ENCODE measurements at places on chromosomes 1 and 21. TPM values are rescaled to one million over a fixed set of nuclear protein-coding genes. Genes with fewer than 3 reads are reported as not detected.

GRCh38 chr1:53482441-53483153 is 23.4 kb downstream of the DMRTB1 start:
- no peak for DNase-seq

GRCh38 chr21:45873418-45873817 is 108.2 kb upstream of the COL6A1 start:
- DNase-seq = no peak

GRCh38 chr1:160863774-160864131 is 1.1 kb upstream of the CD244 start:
- no peak for DNase-seq

DNA sequence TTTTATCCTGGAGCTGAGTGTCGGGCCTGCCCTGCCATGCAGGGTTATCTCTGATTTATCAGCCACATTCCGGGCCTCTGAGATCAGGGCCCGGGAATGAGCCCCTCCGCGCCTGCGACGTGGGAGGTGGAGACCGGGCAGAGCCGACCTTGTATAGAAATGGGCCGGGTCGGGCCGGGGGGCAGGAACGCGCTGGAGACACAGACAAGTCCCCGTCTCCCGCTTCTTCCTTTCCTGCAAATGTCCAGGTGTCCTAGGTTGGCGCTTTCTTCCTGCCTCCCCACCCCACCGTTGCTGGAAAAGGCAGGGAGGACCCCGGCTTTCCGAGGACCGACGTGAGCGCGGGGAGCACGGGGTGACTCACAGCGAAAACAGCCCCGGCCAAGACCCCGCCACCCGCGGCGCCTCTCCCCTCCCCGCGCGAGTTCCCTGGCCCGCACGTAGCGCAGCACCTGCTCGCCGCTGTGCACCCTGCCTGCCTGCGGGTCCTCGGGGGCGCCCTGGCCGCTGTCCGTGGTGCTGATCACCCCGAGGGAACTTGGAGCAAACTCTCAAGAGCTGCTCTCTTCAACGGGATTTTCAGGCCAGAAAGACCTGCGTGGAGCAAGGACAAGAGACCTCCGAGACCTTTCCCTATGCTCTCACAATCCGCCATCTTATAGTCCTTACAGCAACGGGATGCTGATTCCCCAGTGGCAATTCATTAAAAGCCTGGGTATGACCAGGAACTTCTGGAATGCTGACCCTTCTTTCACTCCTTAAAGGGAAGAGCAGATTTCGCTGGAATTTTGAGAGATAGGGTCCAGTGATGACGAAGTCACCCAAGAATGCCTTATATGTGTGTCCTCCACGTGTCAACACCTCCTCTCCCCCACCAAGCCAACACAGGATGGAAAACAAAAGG is 475 bp upstream of the NPPB start:
- no peak for DNase-seq

- DNase-seq = no peak
Observed at GRCh38 chr1:218521414-218522169, 176.5 kb downstream of the TGFB2 start.

DNA sequence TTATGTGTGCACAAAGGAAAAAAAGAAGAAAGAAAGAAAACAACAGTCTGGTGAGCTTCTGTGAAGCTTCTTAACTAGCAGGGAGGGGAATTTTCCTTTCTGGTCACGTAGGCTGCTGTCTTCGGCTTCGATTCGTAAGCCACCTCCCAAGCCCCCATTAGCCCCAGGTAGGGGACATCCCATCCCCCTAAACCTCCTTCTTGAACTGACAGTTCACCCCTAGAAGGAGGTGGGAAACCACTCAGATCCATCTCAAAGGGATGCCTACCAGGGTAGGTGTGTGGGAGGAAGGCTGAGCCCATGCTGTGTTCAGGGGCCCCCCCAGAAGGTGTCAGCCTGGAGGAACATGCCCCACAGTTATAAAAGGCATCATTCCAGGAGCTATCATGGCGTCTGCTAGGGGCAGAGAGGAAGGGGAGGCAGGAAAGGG is 25.8 kb downstream of the CD247 start:
- no peak for DNase-seq

GRCh38 chr1:87176514-87176913 is 152.2 kb upstream of the LMO4 start:
- no peak for DNase-seq

DNA sequence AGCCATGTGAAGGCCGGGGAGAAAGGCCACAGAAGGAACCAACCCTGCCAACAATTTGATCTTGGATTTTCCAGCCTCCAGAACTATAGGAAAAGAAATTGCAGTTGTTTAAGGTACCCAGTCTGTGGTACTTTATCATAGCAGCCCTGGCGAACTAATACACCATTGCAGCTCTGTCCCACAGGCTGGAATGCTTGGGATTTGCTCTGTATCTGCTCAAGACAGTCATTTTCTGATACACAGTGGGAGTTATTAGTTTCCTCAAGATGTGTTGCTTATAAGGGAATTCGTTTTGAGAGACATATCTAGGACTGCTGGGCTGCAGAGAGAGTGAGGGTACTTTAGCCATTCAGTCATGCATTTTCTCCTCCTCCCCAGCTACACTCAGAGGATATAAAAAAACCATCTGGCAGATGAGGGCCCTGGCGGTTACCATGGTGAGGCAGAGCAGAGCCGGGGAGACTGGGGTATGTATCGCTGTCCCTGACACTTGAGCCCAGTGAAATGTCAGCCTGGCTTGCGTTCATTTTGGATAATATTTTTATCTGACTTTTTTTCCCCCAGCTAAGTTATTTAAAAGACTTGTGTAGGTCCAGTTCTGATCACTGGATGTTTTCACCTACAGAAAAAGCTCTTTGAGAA is 104.6 kb downstream of the DIRAS3 start:
- no peak for DNase-seq

GRCh38 chr1:46807046-46807972 is 8.5 kb downstream of the CYP4B1 start:
- no peak for DNase-seq

- no peak for DNase-seq
Observed at GRCh38 chr1:234302354-234302962, 70.8 kb upstream of the COA6 start.

GRCh38 chr21:23016617-23017016 is 2018.4 kb downstream of the NCAM2 start:
- no peak for DNase-seq

DNA sequence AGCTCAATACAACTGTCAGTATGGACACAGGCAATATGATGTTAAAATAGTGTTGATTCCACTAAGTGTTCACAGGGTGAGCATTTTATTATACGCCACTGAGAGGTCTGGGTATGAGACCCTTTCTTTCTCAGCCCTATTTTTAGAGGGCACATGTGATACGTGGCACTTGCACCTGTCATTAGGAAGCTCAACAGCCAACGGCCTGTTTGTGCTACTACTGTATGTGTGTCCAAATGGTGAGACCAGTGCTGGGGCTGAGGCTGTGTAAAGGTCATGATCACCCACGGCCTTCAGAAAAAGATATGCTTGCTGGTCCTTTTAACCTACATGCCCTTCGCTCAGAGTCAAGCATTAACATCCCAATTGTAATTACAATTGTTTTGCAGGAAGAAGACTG is 176.2 kb downstream of the DUSP10 start:
- DNase-seq = no peak

- no peak for DNase-seq
Observed at GRCh38 chr1:97050506-97050905, 328.9 kb downstream of the PTBP2 start.

GRCh38 chr1:55353707-55354620 is 138.8 kb upstream of the USP24 start:
- no peak for DNase-seq

DNA sequence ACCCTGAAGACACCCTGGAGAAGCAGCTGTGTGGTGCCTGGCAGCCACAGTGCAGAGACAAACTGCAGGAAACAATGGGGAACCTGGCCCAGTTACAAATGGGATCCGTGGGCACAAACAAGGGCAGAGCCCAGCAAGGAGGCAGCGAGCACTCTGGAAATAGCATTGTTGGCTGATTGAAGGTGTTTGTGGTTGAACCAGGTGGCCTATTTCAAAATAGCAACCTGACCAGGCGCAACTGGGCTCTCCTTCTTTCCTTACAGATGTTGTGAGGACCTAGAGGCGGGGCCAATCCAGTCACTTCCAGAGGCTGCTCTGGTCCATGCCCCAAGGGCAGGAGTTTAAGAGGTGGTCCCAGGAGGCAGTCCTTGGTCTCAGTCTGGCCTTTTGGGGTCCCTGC is 21.7 kb upstream of the ZBTB21 start:
- no peak for DNase-seq

GRCh38 chr21:33885172-33885514 is 30.5 kb downstream of the ATP5PO start:
- no peak for DNase-seq

DNA sequence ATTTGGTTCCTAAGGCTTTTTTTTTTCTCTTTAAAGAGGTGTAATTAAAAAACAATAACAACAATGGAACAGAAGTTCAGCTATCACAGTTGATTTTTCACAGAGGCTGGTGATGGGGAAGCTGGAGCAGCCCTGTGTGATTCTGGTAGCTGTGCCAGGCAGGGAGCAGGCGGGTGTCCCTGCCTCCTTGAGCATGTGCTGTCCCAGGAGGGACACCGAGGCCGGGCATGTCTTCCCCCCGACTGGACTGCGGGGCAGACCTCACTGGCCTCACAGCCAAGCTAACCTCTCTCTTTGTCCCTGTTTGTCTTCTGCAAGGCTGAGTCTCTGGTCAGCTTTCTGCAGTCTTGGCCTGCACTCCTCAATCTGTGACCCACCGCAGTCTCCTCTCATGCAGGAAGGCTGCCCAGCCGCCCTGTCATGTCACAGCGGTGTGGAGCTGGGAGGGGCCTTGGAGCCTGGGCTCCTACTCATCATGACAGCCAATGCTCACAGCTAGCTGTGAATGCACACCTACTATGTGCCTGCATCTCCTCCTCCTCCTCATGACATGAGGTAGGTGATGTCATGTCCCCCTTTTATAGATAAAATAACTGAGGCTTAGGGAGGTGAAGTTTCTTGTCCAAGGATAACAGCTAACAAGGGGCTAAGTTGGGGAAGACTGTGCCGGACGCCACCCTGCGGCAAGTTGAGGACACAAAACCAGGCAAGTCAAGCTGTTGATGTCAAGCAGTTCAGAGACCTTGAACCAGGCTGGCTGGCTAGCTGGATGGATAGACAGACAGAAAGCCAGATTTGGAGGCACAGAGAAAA is 10.3 kb upstream of the ACTL8 start:
- no peak for DNase-seq

DNA sequence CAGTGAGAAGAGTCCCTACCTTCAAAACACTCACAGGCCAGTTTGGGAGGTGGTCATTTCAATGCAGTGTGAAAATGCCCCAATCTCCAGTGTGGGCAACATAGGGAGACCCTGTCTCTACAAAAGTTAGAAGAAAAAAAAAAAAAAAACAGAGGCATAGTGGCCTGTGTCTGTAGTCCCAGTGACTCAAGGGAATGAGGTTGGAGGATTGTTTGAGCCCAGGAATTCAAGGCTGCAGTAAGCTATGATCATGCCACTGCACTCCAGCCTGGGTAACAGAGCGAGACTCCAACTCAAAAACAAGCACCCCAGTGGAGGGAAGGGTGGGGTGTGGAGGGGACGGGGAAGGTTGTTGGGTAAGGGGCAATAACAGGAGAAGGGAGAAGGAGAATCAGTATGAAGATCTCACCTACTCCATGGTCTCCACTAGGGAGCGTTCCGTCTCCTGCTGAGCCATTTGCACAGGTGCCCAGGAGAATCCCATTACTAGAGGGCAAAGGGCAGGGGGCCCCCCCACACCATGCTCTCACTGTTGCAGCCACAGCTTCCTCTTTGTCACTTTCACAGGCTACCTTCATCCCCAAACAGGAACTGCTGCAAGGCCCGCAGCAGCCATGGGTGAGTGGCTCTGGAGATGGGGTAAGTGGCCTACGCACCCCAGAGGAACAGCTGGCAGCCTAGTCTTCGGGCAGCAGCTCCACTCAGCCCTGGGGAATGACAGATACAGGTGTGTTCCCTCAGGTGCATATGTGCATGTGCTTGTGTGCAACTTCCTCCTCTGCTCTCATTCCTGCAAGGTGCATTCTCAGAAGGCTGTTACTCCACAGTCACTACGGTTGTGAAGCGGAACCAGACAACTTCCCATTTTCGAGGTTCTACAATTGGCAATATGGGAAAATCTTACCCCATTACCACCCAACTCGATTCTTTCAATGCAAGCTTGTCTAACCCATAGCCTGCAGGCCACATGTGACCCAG is 87.9 kb upstream of the LYST start:
- peak; percentile 30 for DNase-seq

DNA sequence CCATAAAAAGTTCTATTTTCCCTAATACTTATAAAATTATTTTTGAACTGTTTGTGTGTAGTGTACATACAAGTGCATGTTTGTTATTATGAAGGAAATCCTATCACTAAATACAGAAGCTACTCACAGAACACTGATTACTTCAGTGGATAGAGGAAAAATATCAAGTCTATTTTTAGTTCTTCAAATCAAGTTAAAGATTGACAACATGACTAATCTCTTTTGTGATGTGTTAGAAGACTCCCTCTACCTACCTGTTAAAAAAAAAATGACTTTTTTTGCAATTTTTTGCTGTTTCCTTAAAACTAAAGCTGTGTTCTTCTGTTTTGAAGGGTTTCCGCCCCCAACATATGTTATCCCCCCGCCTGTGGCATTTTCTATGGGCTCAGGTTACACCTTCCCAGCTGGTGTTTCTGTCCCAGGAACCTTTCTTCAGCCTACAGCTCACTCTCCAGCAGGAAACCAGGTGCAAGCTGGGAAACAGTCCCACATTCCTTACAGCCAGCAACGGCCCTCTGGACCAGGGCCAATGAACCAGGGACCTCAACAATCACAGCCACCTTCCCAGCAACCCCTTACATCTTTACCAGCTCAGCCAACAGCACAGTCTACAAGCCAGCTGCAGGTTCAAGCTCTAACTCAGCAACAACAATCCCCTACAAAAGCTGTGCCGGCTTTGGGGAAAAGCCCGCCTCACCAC is 45.5 kb downstream of the NCF2 start:
- DNase-seq = no peak

GRCh38 chr1:159341736-159342135 is 39.6 kb downstream of the FCER1A start:
- DNase-seq = no peak

- DNase-seq = no peak
Observed at GRCh38 chr1:82319546-82319945, 518.8 kb downstream of the ADGRL2 start.

GRCh38 chr1:59664166-59664565 is 150.6 kb upstream of the HOOK1 start:
- no peak for DNase-seq

- DNase-seq = no peak
Observed at GRCh38 chr1:9465640-9466039, 73.6 kb upstream of the SLC25A33 start.

GRCh38 chr1:104229860-104230259 is 480.2 kb downstream of the AMY1C start:
- no peak for DNase-seq

DNA sequence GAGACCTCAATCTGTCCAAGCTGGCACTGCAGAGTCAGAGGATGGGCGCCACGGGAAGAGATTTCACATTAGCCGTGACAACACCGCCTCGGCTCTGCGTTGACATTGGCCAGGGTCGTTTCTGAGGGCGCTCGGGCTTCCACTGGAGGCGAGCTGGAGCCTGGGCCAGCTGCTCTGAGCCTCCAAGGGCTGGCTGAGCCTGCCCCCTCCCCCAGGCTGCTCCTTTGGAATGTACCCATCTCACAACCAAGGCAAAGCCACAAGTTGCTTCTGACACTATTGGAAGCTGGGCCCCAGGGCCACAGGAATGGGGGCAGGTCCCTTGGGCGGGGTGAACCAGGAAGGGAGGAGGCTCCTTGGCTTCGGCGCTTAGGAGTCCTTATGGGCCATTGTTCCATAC is 12.7 kb downstream of the GPR3 start:
- no peak for DNase-seq

Gene CD247
- 0.68 TPM for total RNA-seq

Gene TIAM1
- 97.0 TPM for total RNA-seq

Gene HRNR
- total RNA-seq = not detected

Gene USP21
- total RNA-seq = 20.4 TPM

Gene CFAP410
- 7.9 TPM for total RNA-seq

Gene WNT3A
- total RNA-seq = 2.7 TPM

Gene FCRL6
- total RNA-seq = not detected
